Activated B cell treated with CpG ODN at 0.5 μM for 24 hours (primary cell): ENCODE measurements at places on chromosomes 3 and 15.

DNA sequence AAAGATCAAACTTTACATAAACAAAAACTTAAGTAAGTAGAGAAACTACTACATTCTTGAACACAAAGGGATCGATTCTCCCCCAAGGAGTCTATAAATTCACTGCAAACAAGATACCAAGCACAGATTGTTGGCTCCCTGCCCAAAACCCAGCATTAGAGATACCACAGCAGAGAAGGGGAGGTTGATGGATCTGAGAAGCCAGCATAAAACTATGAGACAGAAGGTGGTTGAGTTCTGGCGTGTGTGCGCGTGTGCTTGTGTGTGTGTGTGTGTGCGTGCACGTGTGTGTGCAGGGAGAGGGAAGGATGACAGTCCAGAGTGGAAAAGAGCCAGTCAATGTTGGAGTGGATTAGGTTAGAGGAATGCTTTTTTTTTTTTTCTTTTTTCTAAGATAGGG lies 143.2 kb upstream of the PRR20G start:
- no peak for DNase-seq

DNA sequence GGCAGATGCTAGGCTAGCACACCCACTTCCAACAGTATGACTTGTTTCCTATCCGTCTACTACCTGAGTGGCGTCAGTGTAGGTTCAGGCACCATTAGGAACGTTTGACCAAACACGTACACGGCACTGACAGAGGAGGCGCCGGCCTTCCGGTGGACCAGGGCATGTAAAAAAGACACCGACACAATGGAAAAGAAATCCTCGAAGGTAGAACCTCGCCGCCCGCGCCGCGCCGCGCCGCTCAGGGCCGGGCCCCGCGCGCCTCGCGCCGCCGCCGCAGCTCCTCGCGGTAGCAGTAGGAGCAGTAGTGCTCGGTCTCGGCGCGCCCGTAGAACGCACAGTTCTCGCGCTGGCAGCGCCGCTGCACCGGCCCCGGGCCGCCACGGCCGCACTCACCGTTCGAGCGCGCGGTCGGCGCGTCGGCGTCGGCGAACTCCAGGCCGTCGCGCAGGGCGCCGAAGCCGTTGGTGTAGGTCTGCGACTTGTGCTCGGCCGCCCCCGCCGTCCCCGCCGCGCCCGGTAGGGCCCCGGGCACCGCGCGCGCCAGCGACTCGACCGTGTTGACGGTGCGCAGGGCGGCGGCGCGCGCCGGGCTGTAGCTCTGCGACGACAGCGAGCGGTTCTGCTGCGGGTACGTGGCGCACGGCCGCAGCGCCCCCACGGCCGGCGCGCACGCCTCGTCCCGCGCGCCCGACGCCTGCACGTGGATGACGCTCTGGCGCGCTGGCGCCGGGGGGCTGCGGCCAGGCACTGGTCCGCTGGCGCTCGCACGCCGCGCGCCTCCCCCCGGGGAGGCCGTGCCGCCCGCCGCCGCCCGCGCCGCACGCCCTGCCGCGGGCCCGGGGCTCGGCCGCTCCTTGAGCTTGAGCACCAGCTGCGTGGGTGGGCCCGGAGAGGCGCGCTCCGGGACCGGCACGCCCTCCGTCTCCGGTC lies 156.7 kb downstream of the KLF13 start:
- DNase-seq: peak; percentile 45

- DNase-seq: no peak
Observed at GRCh38 chr3:119695480-119695879, 7.3 kb upstream of the CFAP91 start.

GRCh38 chr3:146050691-146051090 lies 110.3 kb downstream of the PLOD2 start:
- no peak for DNase-seq

DNA sequence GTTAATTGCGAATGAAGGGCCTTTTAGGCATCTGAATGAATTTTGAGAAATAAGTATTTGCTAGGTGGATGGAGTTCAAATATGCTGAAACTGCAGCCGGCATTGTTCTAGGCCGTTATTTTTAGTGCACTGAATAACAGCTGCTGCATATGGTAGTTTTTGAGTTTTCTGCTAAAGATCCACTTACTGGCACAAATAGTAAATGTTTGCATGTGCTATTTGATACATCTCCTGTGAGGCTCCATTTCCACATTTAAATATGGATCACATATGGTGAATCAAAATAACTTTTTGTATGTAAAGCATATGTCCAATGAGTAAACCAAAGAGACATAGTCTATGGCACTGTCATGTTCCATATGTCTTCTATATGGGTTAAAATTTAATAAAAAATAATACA lies 56.7 kb upstream of the CNTN4 start:
- no peak for DNase-seq

- DNase-seq: no peak
Observed at GRCh38 chr3:88003115-88003755, 55.6 kb downstream of the CGGBP1 start.

- no peak for DNase-seq
Observed at GRCh38 chr3:170532573-170532972, 53.3 kb downstream of the SLC7A14 start.

DNA sequence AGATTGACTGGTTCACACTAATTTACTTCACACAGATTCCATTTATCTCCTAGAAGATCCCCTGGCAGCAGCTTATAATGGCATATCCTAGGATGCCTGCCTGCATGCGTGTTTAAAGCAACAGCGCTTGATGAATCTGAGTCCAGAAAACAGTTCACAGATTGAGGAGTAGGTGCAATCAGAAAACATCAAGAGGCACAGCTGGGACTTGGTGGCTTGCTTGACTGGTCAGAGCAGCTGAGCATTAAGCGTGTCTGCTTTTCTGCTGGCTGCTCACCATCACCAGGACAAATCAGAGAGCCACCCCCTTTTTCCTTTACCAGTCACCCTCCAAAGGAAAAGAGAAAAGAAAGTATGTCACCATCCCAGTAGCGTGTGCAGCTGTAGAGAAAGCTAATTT lies 223.6 kb downstream of the WDR72 start:
- DNase-seq: no peak

- DNase-seq: no peak
Observed at GRCh38 chr15:51274956-51275355, 63.4 kb downstream of the CYP19A1 start.

DNA sequence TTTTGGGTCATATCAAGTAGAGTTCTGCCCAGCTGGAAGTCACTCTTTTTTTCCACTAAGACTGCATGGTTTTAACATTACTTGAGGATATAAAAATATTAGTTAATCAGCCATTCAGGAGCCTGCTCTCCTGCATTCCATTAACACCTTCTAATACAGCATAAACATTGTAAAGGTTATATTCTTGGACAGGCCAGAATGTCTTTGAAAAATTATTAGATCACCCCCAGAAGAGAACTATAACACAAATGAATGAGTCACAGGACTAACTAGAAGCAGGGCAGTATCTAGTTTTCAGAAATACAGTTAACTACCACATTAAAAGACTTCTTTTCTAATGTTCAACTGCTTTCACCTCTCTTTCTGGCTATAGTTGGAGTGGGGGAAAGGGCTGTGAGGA lies 80.9 kb downstream of the THBS1 start:
- DNase-seq: no peak

DNA sequence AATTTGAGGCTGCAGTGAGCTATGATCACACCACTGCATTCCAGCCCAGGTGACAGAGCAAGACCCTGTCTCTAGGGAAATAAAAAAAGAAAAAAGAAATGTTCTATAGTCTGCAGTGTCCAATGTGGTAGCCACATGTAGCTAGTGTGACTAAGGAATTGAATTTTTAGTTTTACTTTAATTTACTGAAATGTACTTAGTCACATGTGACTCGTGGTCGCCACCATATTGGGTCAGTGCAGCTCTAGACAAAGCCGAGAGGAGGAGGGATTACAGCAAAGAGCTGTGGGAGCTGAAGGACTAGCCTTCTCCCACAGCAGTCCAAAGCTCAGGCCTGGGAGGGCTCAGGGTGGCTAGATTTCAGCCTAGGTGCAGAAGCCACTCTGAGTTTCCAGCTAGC lies 65.9 kb upstream of the NTRK3 start:
- DNase-seq: no peak

- DNase-seq: no peak
Observed at GRCh38 chr3:23590424-23591273, 215.1 kb upstream of the UBE2E1 start.

DNA sequence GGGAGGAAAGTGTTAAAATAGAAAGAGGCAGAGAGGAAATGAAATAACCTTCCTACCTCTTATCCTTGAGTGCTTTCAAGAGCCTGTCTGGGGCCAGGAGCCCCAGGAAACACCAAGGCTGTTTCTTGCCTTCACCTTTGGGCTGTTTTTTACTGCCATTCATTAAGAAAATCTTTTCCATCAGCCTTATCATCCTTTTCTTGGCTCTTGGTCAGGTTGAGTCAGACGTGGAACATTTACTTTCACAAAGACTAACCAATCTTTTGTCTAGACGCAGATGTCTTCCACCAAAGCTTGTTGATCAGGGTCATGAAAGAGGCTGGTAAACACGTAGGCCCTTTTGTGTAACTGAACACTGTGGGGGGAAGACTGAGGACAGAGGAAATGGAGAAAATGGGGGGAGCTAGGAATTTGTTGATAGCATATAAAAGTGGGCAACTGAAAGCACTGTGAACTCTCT lies 151.0 kb upstream of the THBS1 start:
- no peak for DNase-seq

GRCh38 chr3:17643691-17644090 lies 98.7 kb downstream of the TBC1D5 start:
- no peak for DNase-seq

- DNase-seq: no peak
Observed at GRCh38 chr3:18111796-18112232, 313.3 kb downstream of the SATB1 start.

DNA sequence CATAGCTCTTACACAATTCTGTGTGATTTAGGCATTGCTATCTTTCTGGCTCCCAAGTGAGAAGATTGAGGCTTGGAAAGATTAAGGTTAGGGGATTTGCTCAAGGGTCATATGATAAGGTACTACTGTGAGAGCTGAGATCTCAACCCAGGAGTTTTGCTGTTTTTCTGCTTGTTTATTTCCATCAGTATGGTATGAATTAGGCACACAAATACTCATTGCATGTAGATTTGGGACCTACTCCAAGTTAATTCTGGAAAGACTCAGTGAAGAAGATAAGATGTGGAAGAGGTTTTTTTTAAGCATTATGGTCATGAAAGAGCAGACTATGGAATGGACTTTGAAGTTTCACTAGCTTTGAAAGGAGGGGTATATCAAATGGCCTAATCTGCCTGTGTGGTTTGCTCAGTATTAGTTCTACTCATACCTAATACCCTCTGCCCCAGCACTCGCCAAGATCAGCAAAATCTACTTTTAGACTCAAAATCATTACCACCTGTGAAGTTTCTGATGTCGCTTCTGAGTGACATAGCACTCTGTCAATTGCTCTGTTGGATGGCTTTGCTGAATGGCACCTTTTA lies 12.5 kb downstream of the MBNL1 start:
- DNase-seq: no peak

DNA sequence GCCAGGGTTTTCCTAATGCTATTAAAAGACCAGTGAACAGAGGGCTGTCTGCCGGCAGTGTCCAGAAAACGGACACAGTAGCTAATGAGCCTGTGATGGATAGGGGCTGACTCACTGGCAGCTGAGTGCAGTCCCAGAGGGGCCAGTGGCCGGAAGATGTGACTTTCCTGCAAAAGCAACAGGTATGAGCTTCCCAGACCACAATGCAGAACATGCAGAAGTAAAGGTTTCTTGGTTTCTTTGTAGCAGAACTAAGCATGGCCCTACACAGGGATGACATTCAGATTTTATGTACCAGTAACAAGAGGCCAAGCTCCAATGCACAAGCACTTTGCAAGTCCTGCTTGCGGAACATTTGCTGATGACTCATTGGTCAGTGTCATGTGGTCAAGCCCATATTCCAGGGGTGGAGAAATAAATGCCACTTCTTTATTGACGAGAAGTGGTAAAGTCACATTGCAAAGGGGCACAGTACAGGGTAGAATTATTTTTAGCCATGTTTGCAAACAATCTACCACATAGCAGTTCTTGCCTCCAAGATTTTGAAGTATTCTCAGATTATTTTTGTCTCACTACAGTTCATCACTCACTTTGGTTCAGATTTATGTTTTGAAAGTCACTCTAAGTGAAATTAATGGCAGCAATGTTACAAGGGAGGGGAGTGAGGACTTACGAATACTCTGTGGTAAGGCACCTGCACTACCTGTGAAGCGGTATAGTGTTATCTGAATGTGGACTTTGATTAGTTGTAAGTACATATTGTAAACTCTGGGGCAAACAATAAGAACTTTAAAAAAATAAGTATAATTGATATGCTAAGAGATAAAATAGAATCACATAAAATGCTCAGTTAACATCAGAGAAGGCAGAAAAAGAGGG lies 263.3 kb downstream of the ABHD5 start:
- DNase-seq: no peak

DNA sequence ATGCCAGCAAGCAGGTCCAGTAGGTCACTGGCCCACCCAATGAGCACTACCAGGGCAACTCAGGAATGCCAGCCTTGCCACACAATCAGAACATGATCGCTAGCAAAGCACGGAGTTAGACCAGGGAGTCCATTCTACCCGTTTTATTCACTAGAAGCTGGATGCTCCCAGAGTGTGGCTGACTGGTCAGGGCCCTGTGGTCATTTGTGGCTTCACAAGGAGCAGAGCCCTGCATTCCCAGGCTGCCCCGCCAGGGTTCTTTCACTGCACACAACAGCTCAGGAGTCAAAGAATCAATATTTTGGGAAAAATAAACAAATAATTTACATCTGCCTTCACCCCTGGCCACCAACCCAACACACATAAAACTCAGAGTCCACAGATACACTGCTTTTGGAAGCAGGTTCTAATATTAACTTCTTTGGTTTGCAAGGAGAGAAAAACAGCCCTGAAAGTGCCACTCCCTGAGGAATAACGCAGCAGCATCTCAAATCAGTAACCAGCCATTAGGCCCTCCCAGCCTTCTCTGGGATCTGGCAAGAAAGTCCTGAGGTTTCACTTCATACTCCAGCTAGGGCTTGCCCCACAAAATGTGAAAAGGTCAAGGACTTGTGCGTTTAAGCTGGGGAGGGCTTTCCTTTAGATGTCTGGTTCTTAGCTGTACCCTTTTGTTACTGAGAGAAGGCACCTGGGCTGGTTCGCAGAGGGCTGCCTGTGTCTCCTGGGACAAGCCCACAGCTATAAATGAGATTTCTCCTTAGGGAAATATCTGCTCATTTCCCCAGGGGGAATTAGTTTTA lies 16.0 kb downstream of the SIAH2 start:
- no peak for DNase-seq

DNA sequence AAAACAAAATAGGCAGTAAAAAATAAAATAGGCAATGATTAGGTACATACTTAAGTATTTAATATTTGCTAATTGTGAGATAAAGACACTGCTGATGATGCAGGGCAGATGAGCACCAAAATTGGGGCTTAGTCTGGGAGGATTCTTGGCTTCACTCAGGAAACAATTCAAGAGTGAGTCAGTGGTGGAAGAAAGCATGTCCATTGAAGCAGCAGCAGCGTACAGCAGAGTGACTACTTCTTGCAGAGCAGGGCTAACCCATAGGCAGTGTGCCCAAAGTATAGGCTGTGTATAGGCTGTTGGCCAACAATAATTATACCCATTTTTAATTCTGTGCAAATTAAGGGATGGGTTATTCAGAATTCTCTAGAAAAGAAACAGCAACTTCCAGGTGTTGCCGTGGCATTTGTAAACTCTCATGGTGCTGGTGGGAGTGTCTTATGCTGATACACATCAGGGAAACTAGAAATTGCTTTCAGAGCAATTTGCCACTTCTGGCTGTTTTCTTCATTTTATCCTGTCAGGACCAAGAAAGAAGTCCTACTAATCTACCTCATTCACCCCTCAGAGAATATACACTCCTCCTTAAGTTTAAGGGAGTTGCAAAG lies 317.3 kb upstream of the NAALADL2 start:
- no peak for DNase-seq
